ENCODE measurements at places on chromosomes 5 and 9.

GRCh38 chr5:67346611-67347010 lies 150.0 kb upstream of the CD180 start:
- no peak for DNase-seq

DNA sequence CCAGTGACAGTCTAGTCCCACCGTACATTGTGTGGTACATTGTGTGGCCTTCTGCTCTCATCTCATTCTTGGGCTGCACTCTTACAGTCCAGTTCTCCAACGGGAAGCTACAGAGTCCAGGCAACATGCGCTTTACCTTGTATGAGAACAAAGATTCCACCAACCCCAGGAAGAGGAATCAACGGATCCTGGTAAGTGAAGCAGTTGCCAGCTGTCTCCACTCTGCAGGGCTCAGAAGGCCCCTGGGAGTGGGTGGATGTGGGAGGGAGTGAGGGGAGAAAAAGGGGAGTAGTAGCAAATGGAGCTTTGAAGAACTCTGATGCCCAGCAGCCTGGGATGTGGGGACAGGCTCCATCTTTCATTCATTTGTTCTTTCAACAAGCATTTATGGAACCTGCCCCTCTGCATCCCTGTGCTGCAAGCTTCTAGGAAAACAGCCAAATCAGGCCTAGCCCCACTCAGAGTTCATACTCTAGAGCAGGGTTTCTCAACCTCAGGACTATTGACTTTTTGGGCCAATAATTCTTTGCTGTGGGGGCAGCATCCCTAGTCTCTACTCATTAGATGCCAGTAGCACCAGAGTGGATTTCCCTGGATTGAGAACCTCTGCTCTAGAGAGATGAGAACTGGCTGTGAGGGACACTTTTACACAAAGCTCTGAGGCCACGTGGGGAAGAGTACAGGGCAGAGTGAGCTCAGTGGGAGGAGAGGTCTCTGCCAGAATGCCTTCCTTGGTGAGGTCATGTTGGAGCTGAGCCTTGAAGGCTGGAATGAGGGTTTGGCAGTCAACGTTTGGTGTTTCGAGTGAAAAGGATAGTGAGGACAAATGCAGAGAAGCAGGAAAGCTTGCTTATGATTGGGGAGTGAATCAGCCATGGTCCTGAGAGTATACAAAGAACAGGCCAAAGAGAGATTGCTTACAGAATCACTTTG lies 1.1 kb downstream of the POLR1E start:
- no peak for DNase-seq

GRCh38 chr5:58641533-58641932 lies 58.7 kb downstream of the RAB3C start:
- no peak for DNase-seq

DNA sequence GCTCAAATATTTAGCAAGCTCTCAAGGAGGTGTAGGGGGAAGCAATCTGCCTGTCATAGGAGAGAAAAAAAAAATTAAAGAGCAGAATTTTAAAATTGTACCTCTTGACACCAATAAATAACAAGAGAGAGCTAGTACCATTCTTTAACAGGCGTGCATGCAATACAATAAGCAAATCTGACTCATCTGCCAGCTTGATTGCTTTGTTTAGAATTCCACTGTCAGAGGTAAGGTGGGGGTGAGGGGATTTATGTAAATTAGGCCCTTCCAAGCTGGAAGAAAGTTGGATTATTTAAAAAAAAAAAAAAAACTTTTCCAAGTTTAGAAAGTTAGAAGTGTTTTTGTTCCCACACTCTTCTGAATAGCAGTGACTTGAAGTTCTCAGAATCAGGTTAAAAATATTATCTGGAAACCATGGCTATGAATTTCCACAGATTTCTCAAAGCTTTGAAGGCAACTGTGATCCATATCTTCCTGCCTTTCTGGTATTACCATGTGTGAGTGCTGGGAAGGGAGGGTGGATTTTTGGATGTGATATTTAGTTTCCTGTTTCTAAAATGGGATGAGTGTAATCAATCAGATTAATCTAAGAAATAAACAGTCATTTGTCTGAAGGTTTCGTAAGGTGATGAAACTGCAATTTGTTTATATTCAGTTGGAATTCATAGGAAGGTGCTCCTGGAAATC lies 477.5 kb downstream of the TLE4 start:
- DNase-seq = no peak

DNA sequence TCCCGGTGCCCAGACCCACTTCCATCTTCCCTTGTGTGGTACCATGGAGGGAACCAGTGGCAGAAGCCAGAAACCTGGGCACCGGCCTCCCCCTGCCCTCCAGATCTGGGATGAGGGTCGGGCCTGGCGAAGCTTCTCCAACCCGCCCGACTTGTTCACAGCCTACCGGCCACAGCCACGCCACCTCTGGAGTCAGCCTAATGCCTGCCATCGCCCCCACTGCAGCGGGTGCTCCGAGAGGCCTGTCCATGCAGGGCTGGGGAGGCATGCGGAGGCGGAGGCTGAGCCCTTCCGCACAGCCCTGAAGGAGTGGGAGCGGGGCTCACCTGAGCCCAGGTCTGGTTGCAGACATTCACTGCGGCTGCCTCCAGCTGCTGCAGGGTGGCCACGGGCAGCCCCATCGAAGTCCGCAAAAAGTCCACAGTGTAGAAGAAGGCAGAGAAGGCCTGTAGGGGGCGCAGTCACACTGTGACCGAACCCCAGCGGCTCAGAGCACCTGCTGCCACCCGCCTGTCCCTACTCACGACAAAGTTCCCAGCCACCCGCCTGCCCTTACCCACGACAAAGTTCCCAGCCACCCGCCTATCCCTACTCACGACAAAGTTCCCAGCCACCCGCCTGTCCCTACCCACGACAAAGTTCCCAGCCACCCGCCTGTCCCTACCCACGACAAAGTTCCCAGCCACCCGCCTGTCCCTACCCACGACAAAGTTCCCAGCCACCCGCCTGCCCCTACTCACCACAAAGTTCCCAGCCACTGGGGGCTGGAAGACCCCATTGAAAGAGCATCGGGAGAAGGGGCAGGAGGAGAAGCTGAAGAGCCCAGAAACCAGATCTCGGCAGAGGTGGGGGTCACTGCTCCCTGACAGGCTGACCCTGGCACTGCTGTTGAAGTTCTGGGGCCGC lies 3.8 kb upstream of the NPDC1 start:
- DNase-seq = no peak

DNA sequence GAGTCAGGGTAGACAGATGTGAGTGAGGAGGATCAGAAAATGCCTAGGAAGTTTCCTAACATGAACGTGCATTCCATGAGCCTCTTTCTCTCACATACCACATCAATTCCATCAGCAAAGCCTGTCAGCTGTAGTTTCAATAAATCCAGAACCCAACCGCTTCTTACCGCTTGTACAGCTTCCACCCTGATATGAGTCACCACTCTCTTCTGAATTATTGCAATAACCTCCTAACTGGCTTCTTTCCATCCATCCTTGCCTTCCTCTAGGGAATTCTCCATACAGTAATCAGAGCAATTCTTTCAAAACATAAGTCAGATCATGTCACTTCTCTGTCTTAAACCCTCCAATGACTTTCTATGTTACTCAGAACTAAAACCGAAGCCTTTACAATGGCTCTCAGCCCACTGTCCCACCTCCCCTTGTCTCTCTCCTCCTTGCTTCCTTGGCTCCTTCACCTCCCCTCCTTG lies 8.1 kb upstream of the RAD23B start:
- DNase-seq = no peak

DNA sequence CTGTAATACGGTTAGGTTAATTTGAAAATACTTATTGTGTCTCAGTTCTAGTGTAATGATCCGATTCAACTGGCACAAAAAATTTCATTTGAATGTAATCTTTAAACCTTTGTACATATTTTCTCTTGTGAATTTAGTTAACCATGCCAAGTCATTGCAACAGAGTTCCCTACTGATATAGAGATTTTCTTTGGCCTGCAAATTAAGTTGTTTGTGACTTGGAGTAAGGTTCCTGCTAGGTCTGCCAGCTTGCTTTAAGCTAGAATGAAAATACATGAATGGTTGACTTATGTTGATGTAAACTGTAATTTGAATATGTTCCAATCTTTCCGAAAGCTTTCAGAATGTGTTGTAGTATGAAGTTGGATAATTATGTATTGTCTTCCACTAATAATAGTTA lies 1004.1 kb upstream of the EDIL3 start:
- no peak for DNase-seq

GRCh38 chr9:107049046-107049802 lies 186.3 kb downstream of the ZNF462 start:
- DNase-seq = no peak

DNA sequence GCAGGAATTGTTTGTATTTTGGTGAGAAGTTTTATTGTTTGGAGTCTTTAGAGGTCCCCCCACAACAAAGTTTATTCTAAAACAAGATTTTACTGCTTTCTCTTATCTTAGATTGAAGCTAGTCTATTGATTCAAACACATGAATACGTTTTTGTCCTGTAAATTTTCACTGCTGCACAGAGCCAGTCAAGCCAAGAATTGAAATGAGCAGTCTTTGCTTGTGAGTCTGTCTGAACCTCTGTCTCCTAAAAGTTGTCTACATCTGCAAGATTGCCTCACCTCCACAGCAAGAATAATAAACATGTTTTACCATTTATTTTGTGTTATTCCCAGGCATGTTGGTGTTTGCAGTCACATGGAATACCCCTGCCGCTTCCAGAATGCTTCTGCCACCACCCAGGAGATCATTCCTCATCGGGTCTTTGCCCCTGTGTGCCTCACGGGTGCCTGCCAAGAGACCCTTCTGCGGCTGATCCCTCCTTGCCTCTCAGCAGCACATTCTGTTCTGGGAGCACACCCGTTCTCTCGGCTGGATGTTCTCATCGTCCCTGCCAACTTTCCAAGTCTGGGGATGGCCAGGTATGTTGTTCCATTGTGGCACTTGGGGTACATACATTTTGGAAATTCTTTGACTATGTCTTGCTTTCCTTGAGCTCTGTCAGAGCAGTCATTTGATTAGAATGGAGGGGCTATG lies 74.1 kb downstream of the AOPEP start:
- no peak for DNase-seq

DNA sequence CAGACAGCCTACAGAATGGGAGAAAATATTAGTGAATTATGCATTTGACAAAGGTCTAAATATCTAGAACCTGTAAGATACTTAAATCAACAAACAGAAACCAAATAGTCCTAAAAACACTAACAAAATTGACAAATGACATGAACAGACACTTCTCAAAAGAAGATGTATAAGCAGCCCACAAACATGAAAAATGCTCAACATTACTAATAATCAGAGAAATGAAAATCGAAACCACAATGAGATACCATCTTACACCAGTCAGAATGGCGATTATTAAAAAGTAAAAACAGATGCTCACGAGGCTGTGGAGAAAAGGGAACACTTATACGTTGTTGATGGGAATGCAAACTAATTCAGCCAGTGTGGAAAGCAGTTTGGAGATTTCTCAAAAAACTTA lies 1186.8 kb downstream of the DTWD2 start:
- DNase-seq = no peak

DNA sequence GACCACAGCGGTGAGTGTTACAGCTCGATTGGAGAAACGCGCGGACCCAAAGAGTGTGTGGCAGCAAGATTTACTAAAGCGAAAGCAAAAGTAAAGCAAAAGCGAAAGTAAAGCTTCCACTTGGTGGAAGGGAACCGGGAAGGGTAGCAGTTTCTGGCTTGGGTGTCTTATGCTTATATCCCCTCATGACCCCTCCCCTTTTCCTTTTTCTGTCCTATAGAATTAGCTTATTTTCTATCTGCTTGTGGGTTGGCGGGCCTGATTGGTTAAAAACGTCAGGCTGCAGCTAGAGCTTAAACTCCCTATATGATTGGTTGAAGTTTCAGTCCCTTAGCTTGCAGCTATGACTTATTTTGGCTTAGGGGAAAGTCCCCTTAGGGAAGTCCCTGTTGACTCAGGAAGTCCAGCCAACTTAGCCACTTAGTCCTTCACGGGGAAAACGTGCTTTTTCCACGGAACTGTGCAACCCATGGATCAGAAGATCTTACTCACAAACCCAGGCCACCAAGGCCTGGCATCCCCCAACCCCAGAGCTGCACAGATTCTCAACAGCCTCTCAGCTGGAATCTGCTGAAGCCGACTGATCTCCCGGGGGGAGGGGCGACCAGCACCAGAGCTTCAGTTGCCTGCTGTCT lies 114.2 kb upstream of the ADAMTS16 start:
- DNase-seq = no peak

DNA sequence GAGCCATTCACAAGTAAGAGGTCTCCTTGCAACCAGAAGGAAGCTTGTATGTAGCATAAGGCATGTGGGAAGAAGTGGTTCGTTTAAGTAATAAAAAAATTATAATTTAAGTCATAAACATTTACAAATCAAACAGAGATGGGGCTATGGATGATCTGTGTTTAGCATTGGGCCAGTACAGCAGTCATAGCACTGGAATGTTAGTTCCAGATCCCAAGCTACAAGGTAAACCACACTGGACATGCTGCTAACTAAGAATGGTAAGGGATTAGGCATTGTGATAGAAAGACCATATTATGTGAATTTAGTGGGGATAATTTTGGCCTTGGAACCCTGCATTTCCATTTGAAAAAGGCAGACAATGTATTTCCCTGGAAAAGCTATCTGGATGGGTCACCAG lies 170.4 kb upstream of the KCNN2 start:
- DNase-seq = no peak

DNA sequence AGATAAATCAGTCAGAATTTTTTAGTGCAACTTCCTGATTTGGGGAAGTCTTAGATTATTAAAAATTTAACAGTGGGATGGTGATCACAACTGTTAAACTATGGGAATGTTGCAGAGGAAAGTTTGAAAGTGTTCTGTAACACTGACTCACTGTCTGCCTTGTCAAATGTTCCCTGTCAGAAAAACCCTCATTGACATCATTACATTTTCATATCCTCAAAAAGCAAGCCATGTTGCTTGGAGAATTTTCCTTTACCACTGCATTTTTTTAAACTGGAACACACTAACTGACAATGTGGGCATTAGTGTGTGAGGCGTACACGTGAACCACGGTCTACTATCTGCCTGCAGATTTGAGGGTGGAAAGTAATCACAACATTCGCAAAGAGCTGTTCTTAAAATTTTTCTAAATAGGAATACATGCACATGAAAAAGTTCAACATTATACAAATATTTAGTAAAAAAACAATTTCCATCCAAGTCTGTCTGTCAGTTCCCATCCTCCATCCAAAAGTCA lies 28.6 kb upstream of the IL7R start:
- DNase-seq = no peak

- DNase-seq = no peak
Observed at GRCh38 chr5:134101686-134102439, 12.6 kb upstream of the TCF7 start.

DNA sequence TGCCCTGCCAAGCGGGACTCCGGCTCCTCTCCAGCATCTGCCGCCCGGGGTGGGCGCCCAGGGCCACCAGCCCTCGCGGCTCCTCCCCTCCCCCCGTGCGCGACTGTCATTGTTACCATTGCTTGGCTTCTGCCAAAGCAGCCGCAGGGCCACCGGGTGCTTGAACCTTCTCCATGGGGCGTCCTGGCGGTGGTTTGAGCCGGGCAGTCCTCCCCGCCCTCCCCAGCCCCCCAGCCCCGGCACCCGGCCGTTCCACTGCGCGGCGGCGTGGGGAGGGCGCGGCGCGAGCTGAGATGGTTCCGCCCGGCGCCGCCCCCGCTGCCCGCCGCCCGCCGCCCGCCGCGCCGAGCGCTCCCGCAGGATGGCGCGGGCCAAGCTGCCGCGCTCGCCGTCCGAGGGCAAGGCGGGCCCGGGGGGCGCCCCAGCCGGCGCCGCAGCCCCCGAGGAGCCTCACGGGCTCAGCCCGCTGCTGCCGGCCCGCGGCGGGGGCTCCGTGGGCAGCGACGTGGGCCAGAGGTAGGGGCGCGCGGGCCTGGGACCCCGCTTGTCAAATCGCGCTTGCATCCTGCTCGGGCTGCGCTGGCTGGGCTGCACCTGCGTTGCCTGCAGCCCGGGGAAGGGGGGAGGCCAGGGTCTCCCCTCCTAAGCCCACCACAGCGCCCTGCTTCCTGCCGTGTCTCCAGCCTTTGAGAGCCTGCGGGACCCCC lies 34.4 kb downstream of the KCNT1 start:
- no peak for DNase-seq
